ENCODE measurements at places on chromosomes 11 and 22.

GRCh38 chr11:73384125-73384441, 7.9 kb downstream of the RELT start:
- no peak for DNase-seq

GRCh38 chr22:22201185-22201929, 43.2 kb upstream of the VPREB1 start:
- DNase-seq: no peak

DNA sequence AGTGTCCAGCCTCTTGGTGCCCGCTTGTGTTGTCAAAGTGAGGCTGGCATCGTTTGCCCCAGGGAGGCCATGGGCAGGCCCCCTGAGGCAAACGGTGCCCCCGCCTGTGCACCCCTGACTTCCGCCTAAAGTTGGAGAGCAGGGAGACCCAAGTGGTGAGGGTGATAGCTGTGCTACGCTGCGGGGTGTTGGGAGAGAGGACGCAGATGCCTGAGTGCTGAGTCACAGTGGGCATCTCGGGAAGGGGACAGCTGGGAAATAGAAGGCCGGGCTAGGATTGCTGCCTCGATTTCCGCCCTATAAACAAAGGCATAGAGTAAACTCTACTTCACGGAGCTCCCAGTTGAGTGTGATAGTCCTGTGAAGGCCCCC, 5.8 kb downstream of the GRIK4 start:
- DNase-seq: no peak

DNA sequence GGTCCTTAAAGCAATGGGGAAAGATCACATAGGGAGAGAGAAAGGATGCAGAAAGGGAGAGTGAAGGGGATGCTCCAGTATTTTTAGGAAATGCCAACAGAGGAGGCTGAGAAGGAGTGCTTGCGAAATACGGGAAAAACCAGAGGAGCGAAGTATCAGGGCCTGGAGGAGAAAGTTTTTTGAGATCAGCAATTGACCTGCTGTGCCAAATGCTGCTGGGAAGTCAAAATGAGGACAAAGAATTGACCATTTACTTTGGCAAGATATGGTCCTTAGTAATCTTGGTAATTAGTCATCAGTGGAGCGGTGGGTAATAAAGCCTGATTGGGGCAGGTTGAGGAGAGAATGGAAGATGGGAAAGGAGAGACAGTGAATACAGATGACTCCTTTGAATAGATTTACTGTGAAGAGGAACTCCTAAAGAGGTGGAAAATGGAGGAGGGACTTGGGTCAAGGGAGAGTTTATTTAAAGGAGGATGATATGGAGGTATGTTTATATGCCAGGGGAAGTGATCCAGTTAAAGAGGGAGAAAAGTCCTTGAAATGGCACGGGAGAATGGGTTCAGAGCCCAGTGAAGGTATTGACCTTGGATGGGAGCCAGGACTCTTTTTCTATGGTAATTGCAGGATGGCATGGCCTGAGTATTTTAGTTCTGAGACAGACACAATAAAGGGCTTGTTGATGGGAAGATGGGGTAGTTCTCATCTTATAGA, 111.5 kb downstream of the PKNOX2 start:
- DNase-seq: no peak

GRCh38 chr22:37740455-37741311, 43.8 kb downstream of the TRIOBP start:
- no peak for DNase-seq

DNA sequence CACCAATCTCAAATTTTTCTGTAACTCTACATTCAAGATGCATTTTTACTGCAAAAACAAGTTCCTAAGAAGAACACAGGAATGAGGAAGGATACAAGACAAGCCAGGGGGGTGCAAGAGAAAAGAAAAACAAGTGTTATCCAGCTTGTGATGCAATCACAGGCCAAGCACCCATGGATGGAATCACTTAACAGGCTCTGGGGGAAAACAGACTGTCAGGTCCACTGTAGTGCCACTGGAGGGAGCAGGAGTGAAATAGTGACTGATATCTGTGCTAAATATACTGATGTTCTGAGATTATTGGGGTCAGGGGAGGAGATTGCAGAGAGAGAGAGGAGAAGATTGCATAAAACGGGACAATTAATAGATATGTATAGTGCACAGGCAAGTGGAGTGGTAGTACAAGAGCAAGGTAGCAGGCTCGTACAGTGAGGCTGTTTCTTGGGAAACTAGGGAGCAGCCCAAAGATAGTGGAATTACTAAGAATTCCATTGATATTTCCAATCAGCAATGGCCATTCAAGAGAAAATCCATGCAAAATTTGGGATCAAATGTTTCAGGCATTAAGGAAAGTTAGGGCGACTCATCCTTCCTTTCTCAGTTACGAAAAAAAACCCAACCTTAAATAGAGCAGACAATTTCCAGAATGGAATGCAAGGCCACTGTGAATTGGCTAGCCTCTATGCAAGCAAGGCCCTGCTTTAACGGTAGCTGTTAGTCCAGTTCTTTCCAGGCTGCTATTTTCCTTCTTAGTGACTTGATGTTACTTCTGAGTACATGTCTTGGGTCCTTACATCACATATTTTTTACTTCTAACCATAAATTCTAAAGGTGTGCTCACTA, 52.2 kb upstream of the CEP126 start:
- no peak for DNase-seq

DNA sequence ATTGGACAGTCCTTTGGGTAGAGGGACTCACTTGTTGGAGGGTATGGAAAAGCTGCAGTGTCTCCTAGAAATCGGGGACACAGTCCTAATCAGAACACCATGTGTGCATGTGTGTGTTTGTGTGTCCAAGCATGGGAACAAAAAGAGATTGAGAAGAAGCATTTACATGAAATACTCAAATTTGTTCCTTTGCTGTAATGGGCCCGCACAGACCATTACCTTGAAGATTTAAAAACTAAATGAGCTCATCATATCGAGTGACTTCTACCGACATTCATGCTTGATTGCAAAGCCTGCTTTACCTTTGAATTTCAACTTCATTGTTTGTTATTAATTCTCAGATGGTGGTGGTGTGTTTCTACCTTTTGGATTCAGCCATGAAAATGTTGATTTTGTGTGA, 106.9 kb downstream of the ZBTB16 start:
- no peak for DNase-seq

DNA sequence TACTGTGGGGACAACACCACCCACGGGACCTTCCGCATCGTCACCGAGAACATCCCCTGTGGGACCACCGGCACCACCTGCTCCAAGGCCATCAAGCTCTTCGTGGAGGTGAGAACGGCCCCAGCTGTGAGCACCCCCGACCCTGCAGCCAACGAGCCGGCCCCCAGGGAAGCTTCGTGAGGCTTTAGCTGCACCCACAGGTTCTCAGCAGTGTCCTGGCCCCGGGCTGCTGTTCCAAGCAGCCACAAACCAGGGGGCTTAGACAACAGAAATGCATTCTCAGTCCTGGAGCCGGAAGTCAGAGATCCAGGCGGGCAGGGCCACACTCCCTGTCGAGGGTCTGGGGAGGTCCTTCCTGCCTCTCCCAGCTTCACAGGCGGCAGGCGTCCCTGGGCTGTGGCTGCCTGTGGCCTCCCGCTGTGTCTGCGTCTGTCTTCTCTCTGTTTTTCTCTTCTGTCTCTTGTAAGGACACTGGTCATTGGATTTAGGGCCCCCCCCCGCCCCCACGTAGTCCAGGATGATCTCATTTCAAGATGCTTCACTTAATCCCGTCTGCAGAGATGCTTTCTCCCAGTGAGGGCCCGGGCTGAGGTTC, 12.5 kb downstream of the MUC5B start:
- DNase-seq: no peak

DNA sequence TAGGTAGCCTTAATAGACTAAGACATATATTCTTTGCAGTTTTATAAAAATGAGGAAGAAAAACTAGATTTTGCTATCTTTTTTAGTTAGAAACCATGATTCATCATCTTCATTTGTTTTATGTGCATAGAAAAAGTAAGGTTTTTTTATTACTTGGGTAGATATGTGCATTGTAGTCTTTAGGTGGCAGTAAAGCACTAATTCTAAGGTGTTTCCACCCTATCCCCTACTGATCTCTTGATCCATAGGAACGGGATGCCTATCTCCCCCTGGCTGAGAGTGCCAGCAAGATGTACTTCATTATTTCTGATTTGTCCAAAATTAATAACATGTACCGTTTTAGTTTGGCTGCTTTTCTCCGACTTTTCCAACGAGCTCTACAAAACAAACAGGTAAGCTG, 148.1 kb downstream of the DYNC2H1 start:
- DNase-seq: no peak

DNA sequence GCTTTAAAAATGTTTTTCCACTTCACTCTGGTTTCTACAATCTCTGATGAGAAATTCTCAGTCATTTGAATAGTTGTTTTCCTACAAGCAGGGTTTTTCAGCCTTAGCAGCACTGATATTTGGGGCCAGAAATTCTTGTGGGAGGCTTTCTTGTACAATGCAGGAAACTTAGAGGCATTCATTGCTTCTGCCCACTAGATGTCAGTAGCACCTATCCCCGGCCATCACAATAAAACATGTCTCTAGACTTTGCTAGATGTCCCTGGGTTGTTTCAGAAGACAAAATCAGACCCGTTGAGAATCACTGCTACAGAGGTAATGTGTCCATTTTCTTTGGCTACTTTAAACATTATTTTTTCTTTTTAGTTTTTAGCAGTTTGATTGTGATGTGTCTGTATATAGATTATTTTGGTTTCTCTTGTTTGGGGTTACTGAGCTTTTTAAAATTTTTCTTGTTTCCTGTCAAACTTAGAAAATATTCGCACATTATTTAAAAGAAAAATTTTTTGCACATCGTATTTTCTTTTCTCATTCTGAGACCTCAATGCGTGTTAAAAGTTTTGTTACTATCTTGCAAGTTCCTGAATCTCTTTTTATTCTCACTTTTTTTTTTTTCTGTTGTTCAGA, 60.8 kb upstream of the CCDC179 start:
- DNase-seq: no peak

DNA sequence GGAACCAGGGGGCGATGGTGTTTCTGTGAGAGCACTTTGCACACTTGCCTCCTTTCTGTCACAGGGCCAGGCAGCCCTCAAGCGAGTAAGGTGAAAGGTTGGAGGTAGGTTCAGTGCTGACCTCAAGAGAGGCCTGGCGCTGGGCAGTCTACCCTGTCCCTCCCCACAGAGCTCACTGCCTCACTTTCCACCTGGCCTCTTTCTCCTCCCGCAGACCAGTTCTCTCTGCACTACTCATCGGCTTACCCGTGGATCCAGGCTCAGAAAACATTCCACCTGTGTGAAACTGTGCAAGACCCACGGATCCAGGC, 16.8 kb downstream of the APOL5 start:
- no peak for DNase-seq

Measured in central memory CD8-positive, alpha-beta T cell (primary cell).